ENCODE measurements at places on chromosomes 7 and 10.

- DNase-seq, result no peak
Observed at GRCh38 chr10:114967071-114967470, 29.1 kb downstream of the TRUB1 start.

GRCh38 chr7:119228482-119228881 is 1004.0 kb downstream of the ANKRD7 start:
- no peak for DNase-seq

DNA sequence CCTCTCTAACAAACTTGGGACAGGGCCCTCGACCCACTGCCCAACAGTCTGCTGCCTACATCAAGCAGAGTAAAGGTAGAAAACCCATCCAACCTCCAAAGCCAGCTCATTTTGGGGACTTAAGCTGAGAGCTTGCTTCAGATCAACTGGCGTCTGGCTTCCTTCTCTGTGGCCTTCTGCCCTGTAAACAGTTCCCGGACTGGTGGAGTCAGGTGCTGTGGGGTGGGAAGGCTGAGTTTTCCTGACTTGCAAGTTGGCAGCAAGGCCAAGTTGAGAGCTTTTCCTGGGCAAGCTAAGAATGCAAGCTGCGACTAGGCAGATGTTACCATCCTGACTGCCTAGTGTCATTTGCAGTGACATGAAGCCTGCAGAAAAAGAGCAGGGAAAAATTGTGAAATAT is 3.7 kb downstream of the GALNT17 start:
- no peak for DNase-seq

DNA sequence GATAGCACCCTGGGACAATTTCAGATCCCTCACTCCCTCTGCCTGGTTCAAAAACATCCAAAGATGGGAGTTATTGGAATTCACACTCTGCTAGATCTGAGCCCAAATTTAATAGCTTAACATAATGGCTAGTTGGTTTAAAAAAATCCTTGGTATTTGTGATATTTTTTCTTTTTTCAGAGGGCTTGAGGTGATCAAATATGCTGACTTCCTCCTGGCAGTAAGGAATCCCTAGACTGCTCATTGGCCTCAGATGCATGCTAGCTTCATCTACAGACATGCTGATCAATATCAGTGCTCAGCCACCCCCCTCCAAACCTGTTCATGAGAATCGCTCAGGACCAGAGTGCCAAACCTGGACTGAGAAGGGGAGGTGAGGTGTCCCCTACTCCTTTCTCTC is 74.7 kb upstream of the PLPP4 start:
- no peak for DNase-seq

GRCh38 chr10:69458430-69459100 is 7.3 kb downstream of the TSPAN15 start:
- DNase-seq, result no peak

DNA sequence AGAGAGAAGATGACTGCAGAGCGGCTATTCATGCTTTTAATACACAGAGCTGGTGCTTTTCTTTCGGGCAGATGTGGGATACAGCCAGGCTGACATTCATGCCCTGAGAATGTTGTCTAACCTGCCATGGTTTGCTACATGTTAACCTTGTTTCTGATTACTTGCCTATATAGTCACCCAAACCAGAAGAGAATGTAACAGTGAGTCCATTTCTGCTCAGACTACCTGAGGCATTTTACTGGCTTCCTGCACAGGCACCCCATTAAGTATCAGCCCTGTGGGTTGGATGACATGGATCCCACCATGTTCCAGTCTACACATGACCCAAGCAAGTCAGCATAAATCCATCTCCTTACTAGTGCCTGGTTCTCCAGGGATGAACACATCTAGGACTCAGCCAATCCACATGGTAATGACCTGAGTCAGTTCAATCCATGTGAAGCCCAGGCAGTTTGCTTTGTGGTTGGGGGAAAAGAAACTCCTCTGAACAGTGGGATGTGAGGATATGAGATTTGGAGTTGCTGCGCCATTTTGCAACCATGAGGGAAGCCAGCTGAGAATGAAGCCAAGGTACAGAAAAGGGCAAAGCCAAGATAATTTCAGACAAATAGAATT is 55.7 kb upstream of the MKX start:
- DNase-seq, result no peak

DNA sequence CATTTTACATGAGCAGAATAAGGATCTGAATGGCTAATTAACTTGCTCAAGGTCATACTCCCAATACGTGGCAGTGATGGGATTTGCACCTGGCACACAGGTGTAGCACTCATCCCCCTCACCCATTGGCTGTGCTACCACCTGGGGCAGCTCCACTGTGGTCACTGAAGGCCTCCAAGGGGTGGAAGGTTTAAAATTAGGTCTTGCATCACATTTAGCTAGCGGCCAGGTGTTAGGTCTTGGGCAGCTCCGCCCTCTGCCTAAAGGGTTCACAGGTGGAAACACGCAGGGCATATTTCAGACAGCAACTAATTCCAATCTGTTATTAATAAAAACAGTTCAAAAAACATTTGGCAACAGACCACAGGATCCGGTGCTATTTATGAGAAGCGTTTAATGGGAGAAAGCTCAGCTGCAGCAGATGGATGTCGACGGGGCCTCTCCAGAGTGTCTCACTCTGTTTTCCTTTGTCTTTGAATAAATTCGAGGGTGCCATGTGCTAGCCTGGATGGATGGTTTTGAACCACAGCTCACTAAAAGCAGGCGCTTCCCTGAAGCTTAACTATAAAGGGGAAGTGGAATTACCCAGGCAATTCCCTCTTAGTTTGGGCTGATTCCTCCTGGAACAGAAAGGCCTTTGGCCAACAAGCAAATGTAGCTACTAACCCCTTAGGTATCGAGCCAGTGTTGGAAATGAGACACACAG is 1017.6 kb downstream of the TYW1 start:
- DNase-seq, result no peak

GRCh38 chr7:131111081-131111576 is 216.5 kb upstream of the MKLN1 start:
- no peak for DNase-seq

DNA sequence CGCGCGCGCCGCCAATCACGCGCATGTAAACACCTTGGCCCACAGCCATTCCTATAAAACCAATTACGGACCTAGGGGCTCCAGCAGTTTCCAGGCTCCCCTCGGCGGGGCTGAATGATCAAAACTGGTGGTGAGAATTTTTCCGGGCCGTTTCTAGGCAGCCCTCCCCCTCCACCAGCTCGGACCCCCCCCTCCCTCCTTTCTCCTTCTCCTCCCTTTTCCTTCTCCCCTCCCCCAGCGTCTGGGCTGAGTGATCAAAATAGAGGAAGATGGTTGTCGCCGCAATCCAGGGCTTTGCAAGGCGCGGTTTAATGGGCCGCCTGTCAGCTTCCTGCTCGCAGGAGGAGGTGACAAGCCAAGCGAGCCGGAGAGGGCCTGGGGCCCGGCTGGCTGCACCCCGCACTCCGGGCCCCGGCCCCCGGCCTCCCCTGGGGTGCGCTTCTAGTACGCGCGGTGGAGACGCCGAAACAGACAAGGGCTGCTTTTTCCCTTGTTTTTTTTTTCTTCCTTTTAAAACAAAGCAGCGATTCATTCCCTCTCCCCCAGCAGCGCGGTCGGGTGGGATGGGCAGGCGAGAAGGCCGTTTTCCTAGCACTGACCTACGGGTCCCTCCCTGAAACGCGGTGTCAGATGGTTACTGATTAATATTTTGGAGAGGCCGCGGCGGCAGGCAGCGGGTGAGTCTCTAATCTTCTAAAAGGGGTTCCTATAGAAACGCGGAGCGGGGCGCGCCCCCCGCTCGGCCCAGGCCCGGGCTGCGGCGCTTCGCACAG is 528 bp upstream of the TNRC18 start:
- no peak for DNase-seq

All from cortex of kidney (tissue), 1 donor.